ENCODE measurements at places on chromosomes 16 and 17.

- DNase-seq: no peak
Measured at GRCh38 chr17:49869038-49869374, 21.1 kb upstream of the TAC4 start.

- DNase-seq: peak; percentile 59
Measured at GRCh38 chr17:12256380-12256995, 235.8 kb downstream of the MAP2K4 start.

DNA sequence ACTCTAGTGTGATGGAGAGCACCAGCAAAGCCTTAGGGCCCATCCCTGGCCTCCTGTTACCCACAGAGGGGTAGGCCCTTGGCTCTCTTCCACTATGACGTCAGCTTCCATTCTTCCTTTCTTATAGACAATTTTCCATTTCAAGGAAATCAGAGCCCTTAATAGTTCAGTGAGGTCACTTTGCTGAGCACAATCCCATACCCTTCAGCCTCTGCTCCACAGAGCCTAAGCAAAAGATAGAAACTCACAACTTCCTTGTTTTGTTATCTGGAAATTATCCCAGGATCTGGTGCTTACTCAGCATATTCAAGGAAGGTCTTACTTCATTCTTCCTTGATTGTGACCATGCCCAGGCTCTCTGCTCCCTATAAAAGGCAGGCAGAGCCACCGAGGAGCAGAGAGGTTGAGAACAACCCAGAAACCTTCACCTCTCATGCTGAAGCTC is at the start of gene CCL8:
Gene CCL8 (plus strand): TSS at position 397 of the 445 bp plus-strand sequence. CDS start 67 bp downstream, outside the sequence.
- DNase-seq: no peak

GRCh38 chr16:51474414-51475091 is 323.5 kb upstream of the SALL1 start:
- DNase-seq: no peak

GRCh38 chr16:89565506-89566372 is 5.3 kb downstream of the RPL13 start:
- no peak for DNase-seq

- DNase-seq: no peak
Measured at GRCh38 chr17:48389903-48390302, 40.1 kb downstream of the SKAP1 start.

DNA sequence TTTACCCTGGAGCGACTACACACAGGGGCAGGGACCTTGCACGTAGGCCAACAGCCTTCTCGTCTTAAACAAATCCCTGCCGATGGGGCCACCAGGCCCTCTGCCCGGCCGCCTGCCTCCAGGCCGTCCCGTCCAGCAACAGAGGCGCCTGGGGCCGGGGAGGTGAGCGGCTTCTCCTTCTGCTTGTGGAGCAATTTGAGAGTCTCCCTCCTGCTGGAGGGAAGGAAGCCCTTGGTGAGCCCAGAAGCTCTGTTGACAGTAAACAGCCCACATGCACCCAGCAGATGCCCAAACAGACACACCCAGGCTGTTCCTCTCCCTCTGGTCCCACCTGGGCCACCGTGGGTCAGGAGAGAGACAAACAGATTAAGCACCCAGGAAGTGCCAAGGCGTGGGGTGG is 8.1 kb downstream of the SLC43A2 start:
- no peak for DNase-seq

Measured in HTR-8/SVneo (cell line).